Calu3 (cell line): ENCODE measurements at places on chromosomes 5 and 9.

DNA sequence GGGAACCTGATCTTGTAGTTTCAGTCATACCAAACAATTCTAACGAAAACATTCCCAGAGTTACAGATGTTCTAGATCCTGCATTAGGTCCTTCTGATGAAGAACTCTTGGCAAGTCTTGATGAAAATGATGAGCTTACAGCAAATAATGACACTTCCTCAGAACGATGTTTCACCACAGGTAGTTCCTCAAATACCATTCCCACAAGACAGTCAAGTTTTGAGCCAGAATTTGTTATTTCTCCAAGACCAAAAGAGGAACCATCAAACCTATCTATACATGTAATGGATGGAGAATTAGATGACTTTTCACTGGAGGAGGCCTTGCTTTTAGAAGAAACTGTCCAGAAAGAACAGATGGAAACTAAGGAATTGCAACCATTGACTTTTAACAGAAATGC, 21.0 kb downstream of the RMI1 start:
- no peak for DNase-seq

- DNase-seq: no peak
These were observed 8.0 kb downstream of the GCNT4 start for GRCh38 chr5:75044406-75044805.

DNA sequence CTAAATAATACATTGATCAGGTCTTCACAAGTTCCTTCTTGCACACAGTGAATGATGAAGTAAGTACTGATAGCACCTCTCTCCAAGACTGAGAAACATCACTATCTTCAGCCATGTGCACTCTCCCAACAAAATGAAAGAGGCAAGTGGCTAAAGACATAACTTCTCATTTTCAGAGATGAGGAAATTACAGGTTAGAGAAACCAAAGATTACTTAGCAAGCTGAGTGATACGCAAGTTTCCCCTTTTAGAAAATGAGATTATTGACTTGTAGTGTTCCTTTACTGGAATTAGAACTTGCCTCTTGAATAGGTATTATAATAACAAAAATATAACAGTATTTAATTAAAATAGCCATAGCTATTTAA, 21.6 kb downstream of the CEMIP2 start:
- no peak for DNase-seq

DNA sequence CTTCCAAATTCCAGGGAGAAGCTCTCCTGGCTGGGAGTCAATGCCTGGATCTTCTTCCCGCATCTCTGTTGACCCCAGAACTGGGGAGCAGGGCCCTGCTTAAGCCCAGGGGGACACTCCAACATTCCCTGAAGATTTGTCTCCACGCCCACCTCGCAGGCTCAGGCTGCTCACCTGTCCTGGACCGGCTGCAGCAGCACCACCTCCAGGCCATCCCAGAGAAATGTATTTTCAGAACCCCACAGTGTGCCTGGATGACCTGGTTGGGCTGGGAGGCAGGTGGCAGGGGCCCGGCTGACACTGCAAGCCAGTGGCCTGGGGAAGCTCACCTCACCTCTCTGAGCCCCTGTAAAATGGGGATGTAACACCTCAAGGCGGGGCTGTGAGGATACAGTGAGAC, 27.1 kb upstream of the ZBTB43 start:
- peak; percentile 10 for DNase-seq

DNA sequence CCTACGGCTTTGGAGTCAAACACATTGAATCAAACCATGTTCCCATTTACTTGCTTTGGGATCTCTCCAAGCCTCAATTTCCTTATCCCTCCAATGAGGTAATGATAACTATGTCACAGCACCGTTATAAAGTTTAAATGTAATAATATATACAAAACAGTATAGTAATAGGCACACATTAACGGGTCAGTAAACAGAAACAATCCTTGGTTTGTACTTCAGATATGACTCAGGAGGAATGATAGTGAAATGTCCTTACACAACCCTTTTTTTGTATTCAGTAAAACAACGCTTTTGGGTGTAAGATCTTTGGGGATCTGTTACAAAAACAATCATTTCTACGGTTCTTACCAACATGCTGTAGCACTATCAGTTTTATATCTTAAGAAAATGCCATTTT, 178.5 kb upstream of the GNA14 start:
- DNase-seq: no peak

DNA sequence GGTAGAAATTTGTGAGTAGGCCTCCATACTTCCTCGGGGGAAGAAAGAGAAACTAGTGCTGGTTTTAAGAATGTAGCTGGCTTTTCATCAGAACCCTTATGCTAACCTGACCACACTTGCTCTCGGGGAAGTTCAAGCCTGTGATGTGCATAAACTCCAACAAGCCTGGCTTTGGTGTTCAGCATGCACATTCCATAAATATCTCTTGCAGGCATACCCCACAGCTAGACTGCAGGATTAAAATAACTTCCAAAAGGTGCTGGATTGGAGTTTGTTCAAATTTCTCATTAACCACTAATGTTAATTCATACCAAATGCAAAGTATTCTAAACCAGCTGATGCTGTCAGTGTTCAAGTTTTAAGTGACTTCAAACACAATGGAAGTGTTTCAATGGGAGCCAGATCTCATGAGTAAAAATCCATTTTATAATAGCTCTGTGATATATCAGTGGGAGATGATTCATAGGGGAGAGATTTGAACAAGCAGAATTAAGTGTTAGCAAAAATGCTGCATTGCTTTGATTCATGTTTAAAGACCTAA, 79.4 kb downstream of the NPR3 start:
- DNase-seq: no peak

- no peak for DNase-seq
These were observed 168.4 kb downstream of the TTLL11 start for GRCh38 chr9:121924700-121925099.

- DNase-seq: peak; percentile 73
These were observed 15.9 kb downstream of the EXD3 start for GRCh38 chr9:137406876-137407589.

DNA sequence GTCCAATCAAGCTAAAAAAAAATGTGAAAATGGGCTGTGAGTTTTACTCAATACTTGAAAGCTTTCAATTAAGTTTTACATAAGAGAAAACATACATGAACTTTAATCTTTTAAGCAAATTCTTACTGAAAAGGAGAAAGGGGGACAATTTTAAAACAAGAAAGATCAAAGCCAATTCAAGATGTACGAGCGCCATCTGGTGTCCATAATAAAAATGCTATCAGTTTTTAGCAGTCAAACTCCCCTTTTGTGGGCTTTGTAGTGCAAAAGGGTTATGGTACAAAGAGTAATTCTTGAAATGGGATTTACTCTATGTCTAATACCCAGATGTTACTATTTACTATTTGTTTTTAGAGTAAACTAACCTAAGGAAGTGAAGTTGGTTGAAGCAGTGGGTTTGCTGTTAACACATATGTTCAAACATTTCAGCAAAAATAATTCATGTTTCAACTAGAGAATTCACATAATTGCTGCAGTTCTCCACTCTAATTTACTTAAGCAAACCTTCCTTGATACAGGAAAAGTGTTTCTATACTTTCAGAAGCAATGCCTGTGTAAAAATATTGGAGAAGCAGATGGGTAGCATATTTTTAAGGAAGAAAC, 228.2 kb upstream of the TYRP1 start:
- peak; percentile 4 for DNase-seq

- no peak for DNase-seq
These were observed 215.5 kb downstream of the GAPVD1 start for GRCh38 chr9:125477089-125477544.

DNA sequence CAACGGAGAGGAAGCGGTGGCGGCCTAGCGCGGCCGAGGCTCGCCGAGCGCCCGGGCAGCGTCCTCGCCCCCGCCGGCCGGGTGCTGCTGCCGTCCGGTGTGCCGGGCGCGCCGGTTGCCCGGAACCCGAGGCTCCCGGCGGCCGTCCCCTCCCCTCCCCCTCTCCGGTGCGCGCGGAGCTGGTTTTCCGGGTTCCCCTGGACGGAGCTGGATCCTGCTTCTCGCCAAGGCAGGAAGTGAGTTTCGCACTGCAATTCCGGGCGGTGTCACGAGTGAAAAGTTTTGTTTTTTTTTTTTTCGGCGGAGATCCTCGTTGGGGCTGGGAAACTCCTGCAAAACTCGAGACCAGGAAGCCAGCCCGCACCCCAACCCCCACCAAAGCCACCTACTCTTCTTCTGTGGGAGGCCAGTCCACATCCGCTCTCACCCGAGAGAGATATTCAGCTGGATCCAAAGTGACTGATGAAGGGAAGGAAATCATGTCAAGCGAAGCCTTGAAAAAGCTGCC, at the start of gene ERBIN:
ERBIN (plus strand) TSS at position 300 of the 508 bp plus-strand sequence. CDS start 66,144 bp downstream, outside the sequence.
- peak; percentile 86 for DNase-seq

DNA sequence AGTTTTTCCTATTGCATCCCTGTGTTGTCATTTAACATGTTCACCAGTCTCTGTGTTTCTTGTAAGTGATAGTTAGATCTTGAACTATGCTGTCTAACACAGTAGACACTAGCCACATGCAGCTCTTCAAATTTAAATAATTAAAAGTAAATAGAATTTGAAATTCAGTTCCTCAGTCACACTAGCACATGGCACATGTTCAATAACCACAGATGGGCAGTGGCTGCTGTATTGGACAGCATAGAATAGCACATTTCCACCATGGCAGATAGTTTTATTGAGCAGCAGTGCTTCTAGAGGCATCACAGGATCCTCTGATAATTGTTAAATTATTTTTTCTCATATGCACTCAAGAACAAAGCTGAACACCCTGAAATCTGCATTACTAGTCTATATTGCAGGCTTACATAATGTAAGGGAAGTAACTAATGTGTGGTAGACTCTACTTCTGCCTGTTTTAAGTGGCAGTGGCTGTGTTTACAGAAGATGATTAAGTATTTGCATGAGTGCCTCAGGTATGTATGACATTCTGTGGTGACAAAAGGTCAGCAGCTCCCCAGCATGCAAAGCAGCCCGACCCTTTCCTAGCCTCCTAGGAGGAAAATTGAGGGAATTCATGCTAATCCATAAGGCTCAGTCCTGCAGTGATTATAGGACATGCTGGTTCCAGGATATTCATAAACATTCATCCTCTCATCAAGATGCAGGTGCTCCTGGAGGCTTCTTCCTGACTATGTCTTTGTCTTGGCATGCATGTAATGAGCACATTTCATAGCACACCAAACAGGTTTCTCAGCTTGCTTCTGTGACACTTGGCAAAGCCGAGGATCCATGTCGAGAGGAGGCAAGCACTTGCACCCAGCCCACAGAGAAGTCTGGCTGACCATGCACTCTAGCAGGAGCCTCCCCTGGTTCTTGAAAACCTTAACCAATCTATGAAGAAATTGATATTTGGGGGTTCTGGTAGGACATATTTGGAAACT, 45.5 kb downstream of the SH3RF2 start:
- DNase-seq: peak; percentile 68

GRCh38 chr9:21579247-21579671, 97.1 kb upstream of the IFNE start:
- DNase-seq: no peak

DNA sequence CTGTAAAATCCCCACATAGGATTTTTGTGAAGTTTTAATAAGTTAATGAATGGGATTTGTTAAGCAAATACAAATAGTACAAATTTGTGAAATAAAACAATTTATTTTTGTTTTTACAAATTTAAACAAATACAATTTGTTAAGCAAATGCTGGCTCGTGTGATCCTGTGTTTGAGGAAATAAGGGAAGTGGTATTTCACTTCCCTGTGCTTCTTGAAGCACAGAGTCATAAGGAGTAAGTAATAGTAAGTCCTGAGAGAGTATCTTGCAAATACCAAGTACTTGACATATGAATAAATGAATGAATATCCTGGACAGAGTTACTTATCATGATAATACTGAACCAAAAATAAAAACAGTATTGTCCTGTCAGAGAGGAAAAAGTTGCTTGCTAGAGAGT, 9.1 kb downstream of the SMIM3 start:
- no peak for DNase-seq

GRCh38 chr5:167767795-167768194, 523.6 kb upstream of the WWC1 start:
- no peak for DNase-seq

GRCh38 chr9:133103183-133103986, 17.7 kb downstream of the RALGDS start:
- peak; percentile 74 for DNase-seq

DNA sequence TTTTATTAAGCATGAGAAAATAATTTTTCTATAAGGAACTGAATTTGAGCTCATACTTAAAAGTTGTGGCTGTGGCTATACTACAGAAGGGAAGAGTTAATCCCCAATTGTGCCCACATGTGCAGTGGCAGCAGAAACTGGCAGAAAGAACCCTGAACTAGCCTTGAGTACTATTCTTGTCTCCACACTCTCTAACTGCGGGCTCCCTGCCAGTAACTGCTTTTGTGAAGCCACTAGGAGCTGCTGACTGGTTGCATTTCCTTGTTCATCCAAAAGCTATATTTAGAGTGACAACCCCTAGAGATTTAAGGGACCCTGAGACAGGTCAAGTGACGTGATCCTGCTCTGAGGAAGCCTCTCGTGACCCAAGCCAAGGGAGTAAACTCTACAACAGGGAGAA, 238.6 kb downstream of the ELAVL2 start:
- no peak for DNase-seq

GRCh38 chr9:77507212-77507961, 140.7 kb downstream of the GNA14 start:
- no peak for DNase-seq

DNA sequence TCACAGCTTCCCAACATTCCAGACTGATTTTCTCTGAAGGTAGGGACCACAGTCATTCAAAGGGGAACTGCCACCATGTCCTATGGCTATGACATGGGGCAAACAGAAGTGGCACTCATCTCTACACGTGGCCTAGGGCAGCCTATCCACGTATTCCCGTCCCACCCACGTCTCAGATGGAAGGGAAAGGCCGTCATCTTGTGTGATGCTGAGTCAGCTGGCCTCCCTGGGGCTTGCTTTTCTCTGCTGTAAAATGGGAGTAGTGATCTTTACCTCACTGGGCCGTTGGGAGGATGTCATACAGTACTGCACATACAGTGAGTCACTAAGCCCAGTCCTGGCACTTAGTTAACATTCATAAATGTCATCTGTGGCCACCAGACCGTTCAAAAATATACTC, 72.3 kb downstream of the RAPGEF1 start:
- DNase-seq: no peak

GRCh38 chr5:52073993-52074689, 690.9 kb downstream of the ISL1 start:
- DNase-seq: no peak

- no peak for DNase-seq
These were observed 44.1 kb downstream of the KIF4B start for GRCh38 chr5:155057626-155058025.

GRCh38 chr5:154203798-154204578, 13.5 kb downstream of the GALNT10 start:
- no peak for DNase-seq
